Foreskin keratinocyte (primary cell): ENCODE measurements at places on chromosomes 12 and 14. TPM values are rescaled to one million over a fixed set of nuclear protein-coding genes. Genes with fewer than 3 reads are reported as not detected.

C12orf56 gene
- total RNA-seq, result 0.35 and 0.44 TPM in 2 replicates

- no peak for DNase-seq
Measured at GRCh38 chr12:124588751-124589267, 21.4 kb upstream of the NCOR2 start.

GRCh38 chr14:41403360-41403759 lies 203.3 kb upstream of the LRFN5 start:
- DNase-seq, result no peak

- peak; percentile 85 for DNase-seq
Measured at GRCh38 chr12:93089805-93090569, 160.9 kb upstream of the EEA1 start.

- DNase-seq, result no peak
Measured at GRCh38 chr14:101289230-101289690, 272.0 kb upstream of the DIO3 start.

GRCh38 chr14:53054457-53054856 lies 98.7 kb downstream of the DDHD1 start:
- peak; percentile 2 for DNase-seq

DNA sequence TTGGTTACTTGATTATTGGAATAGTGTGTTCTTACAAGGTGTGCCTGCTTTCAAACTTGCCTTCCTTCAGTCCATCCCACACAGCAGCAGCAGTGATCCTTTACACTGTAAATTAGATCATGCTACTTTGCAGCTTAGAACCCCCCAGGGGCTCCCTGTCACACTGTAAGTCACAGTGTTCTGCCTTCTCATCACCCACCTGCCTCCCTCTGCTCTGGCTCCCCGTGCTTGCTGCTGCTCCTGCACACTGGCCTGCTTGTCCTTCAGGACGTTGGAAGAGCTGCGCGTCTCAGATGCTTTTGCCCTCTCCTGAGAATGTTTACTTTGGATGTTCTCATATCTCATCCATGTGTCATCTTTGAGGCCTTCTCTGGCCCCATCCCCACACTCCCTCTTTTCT lies 27.3 kb downstream of the ZC3H14 start:
- DNase-seq, result no peak

DNA sequence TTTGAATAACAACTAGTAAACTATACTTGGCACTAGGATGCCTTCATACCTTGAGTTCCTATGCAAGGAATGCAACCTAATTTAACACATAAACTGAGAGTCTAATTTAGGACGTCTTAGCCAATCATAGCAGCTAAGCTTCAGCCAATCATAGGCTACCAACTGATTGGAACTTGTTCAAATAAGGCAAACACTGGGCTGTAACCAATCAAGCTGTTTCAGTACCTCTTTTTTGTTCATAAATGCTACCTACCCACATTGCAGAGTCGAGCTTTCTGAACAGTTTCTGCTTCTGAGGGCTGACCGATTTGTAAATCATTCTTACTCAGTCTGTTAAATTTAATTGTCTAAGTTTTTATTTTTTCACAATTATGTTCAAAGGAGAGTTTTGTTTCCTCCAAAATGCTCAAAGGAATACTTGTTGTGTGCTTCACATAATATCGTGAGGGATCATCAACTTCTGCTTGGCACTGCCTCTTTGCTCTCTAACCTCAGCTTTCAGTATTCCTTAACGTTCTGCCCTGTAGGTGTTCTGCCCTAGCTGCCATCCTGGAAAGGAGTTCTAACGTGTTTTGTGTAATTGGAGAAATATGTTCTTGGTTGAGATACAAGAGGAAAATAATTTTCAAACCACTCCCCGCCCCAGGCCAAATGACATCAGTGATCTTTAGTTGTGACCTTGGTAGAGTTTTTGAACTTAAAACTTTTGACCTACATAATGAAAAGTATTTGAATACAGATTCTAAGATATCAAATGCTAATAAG lies 380.4 kb upstream of the MIS18BP1 start:
- peak; percentile 70 for DNase-seq

DNA sequence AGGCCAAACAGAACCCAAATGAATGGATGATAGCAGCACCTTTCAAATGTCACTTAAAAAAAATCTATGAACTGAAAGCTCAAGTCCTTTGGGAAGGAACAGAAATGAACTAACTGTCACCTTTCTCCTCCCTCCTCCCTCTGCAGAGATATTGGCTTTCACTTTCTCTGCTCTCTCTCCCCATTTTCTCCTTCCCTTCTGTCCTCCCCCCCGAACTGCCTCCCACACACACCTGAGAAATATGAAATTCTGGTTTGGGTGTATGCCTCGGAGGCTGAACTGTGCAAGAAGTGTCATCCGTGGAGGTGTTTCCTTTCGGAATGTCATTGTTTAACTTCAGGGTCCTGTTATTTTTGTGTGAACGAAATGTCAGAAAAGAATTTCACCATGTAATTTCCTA lies 87.8 kb downstream of the NEDD1 start:
- no peak for DNase-seq

GRCh38 chr12:54419088-54419887 lies at the start of gene ITGA5:
Gene ITGA5, minus strand, starts transcription at chr12:54419266. Its CDS starts 68 bp downstream, at chr12:54419198.
- DNase-seq, result peak; percentile 68

DNA sequence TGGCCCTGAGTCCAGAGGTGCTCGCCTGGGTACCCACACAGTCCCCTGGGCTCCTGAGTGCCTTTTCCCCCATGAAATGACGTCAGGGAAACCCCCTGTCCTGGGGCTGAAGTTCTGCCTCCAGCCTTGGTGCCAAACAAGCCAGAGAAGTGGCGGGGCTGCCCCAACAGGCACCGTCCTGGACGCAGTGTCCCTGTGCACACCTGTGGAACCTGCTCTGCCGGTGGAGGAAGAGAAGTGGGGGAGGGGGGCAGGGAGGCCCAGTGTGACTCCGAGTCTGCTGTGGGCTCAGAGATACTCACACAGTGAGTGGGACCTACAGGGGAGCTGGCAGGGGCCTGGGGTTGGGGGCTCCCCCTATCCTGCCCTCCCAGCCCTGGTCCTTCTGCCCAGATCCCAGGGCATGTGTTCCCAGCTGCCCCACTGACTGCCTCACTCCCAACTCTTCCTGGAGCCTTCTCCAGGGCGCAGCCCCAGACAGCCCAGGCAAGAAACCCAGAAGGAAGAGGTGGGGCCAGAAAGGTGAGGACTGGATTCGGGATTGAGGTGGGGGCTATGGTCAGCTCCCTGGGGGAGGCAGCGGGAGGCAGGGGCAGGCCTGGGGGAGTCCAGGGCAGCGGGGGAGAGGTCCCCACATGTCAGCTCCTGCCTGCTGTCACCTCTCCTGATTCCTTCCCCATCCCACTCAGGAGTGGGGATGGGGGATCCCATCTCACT lies 24.7 kb downstream of the CCDC85C start:
- peak; percentile 79 for DNase-seq

C12orf54 gene
- total RNA-seq, result 4.3 and 5.7 TPM in 2 replicates

DNA sequence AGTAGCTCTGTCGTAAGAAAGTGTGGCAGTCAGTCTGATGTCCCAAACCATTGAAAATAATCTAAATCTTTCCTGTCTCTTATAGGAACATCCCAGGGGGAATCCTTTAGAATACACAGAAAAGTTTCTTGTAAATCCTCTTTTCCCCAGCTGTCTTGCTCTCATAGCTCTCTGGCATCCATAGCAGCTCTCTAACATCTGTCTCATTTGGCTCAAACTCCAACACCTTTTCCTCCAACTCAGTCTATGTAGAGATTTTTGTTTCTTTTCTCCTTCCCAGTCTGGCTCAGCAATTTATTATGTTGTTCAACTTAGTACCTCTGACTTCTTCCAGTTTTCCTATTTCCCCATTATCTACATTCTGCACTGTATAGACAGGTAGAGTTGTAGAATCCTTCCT lies 84.4 kb upstream of the NEDD1 start:
- no peak for DNase-seq

- DNase-seq, result peak; percentile 79
Measured at GRCh38 chr14:34733245-34733644, 18.9 kb upstream of the CFL2 start.

MYF6 gene
- total RNA-seq, result not detected in 2 replicates

GRCh38 chr12:52754135-52754534 lies 23.0 kb downstream of the KRT76 start:
- DNase-seq, result no peak

DNA sequence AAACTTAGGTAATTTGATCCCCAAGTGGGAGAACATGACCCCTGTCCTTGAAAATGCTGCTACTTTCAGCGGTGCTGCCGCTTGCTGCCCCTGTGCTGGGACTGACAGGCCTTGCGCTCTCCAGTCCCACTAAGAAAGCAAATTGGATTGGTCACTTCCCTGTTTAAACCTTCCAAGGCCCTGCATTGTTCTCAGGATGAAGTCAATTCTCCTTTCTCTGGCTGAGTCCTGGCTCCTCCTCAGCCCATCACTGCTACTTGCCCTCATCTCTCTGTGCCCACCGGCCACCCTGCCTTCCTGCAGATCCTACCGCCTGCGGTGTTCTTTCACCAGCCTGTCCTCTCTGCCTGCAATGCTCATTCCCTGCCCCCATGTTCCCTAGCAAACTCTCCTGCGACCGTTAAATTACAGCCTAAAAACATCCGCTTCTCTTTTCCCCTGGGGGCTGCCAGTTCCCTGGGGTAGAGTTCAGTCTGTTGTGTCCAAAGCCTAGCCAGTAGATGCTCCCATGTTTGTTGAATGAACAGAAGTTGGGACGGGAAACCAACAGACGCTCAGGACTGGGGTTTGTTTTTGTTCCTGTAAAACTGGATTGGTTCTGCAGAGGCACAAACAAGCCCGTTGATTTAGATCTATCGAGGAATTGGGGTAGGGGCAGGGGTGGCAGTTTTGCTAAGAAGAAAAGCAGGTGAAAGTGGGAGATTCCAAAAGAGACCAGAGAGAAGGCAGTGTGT lies 127.3 kb upstream of the HIF1A start:
- DNase-seq, result no peak

- no peak for DNase-seq
Measured at GRCh38 chr12:132561427-132562156, 48.8 kb downstream of the LRCOL1 start.

DNA sequence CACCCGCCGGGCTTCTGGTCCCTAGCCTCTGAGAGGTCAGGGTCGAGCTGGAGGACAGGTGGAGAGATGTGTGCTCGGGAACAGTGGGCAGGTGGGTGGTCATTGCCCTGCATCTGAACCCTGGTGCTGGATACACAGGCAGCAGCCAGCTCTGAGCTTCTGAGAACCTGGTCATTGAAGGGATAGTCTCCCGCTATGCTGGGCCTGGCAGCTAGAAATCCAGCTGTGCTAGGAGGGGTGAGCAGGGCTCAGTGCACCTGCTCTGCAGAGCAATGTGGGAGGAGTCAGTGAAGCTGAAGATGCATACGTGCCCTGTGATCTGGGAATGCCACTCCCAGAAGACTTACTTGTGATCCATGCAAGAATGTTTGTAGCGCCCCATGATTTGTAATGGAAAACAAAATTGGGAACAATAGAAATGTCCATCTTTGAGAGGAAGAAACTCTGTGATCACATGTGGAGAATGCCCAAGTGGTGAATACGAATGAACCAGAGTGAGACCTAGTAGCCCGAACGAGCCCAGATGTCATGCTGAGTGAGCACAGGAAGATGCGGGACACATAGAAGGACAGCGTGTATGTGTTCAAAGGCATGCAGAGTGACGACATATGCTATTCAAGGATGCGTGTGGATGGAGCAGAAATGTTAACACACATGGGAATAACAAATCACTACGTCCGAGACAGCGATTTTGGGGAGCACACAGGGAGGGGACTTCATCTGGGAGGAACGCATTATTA lies 63.4 kb downstream of the AACS start:
- DNase-seq, result no peak

- DNase-seq, result no peak
Measured at GRCh38 chr12:131047789-131048610, 94.3 kb downstream of the ADGRD1 start.

DNA sequence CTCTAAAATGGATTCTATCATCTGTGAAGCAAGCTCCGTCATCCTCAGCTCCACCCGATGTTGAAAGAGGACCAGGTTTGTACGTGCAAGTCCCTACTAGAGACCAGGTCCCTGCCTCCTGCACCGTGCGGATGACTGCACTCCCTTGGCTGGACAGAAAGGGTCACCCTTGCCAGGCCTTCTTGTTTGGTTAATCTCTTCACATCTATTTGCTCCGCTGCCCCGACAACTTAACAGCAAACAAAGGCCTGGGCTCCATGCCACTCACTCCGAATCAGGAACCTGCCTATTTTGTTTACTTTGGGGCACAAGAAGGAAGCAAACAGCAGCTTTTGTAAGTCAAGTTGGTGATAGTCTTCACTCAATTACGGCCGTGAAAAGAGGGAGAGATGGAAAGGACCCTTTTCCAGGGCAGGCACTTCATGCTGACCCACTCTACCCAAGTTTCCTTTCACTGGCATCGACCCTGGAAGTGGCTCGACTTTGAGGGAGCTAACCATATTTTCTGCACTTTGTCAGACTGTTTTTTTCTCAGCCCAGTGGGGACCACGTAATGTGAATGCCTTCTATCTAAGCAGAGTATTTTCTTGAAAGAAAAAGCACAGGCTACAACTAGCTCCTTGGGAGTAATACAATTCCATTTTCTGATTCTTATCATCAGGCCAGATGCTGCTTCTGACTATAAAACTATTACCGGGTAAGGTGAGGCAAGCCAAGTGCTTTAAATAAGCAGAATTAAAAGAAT lies 202.6 kb downstream of the FOXN3 start:
- DNase-seq, result peak; percentile 51

DNA sequence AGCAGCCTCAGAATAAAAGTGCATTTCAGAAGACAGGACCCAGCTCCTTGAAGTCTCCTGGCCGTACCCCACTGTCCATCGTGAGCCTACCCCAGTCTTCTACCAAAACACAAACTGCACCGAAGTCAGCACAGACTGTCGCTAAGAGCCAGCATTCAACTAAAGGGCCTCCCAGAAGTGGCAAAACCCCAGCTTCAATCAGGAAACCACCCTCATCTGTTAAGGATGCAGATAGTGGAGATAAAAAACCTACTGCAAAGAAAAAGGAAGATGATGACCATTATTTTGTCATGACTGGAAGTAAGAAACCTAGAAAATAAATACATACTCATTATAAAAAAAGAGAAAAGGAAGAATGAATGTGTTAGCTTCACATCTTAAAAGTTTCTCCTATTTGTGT lies 51.1 kb downstream of the GAS2L3 start:
- no peak for DNase-seq

TXNDC16 gene
- 2.7 and 3.2 TPM in 2 replicates for total RNA-seq

CCDC177 gene
- total RNA-seq, result not detected in 2 replicates

DNA sequence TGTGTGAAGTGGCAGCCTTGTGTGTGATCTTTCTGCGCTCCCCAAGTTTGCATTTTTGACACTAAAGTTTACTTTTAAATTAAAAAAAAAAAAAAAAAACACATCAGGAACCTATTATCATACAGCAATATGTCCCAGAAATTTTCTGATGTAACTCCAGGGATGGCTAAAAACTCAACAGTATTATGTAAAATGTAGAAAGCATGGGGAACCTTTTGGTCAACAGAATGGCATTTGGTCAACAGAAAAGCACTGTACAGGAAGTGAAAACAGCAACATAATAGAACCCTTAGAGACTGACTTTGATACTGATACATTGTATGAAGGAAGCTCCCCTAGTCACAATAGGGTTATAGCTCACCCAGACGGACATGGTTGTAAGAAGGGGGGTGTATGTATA lies 224.3 kb downstream of the ITPR2 start:
- DNase-seq, result no peak
